Parietal lobe (tissue), 2 donors: ENCODE measurements at places on chromosomes 16 and 17. TPM values are rescaled to one million over a fixed set of nuclear protein-coding genes. Genes with fewer than 3 reads are reported as not detected.

The IGFALS gene
- total RNA-seq = 0.31 TPM

The LHX1 gene
- total RNA-seq = not detected

The CPNE7 gene
- 13.5 TPM for total RNA-seq

The TBX21 gene
- not detected for total RNA-seq

The PLK1 gene
- total RNA-seq = 5.9 TPM

The RAC3 gene
- total RNA-seq = 80.4 TPM

The B4GALNT2 gene
- total RNA-seq = not detected

The PDILT gene
- not detected for total RNA-seq

The CACNG3 gene
- 4.4 TPM for total RNA-seq

The TVP23B gene
- 59.2 TPM for total RNA-seq

The OR3A3 gene
- total RNA-seq = not detected

The TPSG1 gene
- not detected for total RNA-seq

The SYCE1L gene
- 2.8 TPM for total RNA-seq

The TRIM65 gene
- total RNA-seq = 12.2 TPM

The GAS2L2 gene
- total RNA-seq = 0.31 TPM

The DNAI2 gene
- not detected for total RNA-seq

The SHBG gene
- total RNA-seq = not detected

The HAS3 gene
- total RNA-seq = 9.7 TPM

The ASIC2 gene
- total RNA-seq = 12.5 TPM

The KRTAP3-2 gene
- not detected for total RNA-seq

The MT2A gene
- 3.8 TPM for total RNA-seq

The RRAD gene
- total RNA-seq = 0.63 TPM

The RNF43 gene
- 0.31 TPM for total RNA-seq

The TGFB1I1 gene
- total RNA-seq = 4.1 TPM

The SRL gene
- not detected for total RNA-seq

The NOTUM gene
- 0.63 TPM for total RNA-seq

The CNTNAP1 gene
- 12.5 TPM for total RNA-seq

The KRT20 gene
- not detected for total RNA-seq

The SLC5A11 gene
- not detected for total RNA-seq

The TMC6 gene
- total RNA-seq = 5.9 TPM

The DHRS13 gene
- total RNA-seq = 28.5 TPM

The ACAP1 gene
- not detected for total RNA-seq

The OR2C1 gene
- 0.94 TPM for total RNA-seq

The CRYBA1 gene
- not detected for total RNA-seq

The GINS2 gene
- total RNA-seq = 7.5 TPM

The CHST6 gene
- total RNA-seq = 0.94 TPM

The MYCBPAP gene
- total RNA-seq = 2.2 TPM

The PNMT gene
- 4.1 TPM for total RNA-seq

The KRTAP4-9 gene
- total RNA-seq = not detected

The NKD1 gene
- total RNA-seq = 3.1 TPM

The SDR42E1 gene
- not detected for total RNA-seq

The MT4 gene
- total RNA-seq = not detected

The RGS11 gene
- 21.0 TPM for total RNA-seq

The ST6GALNAC2 gene
- total RNA-seq = not detected

The EPN3 gene
- 0.63 TPM for total RNA-seq

The COQ9 gene
- total RNA-seq = 51.0 TPM
